ENCODE measurements at places on chromosomes 5 and 9. TPM values are rescaled to one million over a fixed set of nuclear protein-coding genes. Genes with fewer than 3 reads are reported as not detected.

STPG3 gene
- polyA plus RNA-seq = not detected

ANKRD20A1 gene
- not detected for polyA plus RNA-seq

TSLP gene
- 0.39 TPM for polyA plus RNA-seq

PLEKHG4B gene
- 0.50 TPM for polyA plus RNA-seq

DNA sequence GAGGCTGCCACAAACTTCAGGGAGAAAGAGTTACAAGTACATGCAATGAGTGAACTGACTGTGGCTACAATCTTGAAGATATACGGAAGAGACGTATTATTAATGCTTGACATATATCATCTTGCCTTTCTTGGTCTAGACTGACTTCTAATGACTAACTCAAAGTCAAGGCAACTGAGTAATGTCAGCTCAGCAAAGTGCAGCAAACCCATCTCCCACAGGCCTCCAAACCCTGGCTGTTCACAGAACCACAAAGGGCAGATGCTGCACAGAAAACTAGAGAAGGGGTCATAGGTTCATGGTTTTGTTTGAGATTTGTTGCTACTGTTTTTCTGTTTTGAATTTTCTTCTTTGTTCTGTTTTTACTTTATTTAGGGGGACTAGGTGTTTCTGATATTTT lies 21.0 kb downstream of the IL7R start:
- DNase-seq = no peak

- no peak for DNase-seq
Measured at GRCh38 chr9:124518116-124518515, 10.9 kb upstream of the NR5A1 start.

DNA sequence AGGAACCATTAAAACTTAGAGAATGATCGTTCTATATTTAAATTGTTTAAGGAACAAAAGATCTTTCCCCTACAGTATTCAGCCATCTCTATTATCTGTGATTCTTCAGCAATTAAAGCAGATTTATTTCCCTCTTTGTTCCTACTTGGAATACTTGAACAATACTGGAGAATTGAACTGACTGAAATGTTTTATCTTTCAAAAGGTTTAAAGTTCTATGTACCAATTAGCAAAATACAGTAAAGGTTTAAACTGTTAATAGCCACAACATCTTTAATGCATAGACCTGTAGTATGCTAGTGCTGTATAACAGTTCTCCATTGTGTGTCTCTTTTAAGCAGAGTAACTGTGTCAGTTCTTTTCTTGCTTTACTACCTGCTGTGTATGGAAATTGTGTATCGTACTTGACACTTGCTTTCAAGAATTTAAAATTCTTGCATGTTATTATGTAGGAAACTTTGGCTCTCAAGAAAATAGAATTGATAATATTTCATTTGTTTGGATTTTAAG lies 54.0 kb downstream of the NDUFS4 start:
- no peak for DNase-seq

DNA sequence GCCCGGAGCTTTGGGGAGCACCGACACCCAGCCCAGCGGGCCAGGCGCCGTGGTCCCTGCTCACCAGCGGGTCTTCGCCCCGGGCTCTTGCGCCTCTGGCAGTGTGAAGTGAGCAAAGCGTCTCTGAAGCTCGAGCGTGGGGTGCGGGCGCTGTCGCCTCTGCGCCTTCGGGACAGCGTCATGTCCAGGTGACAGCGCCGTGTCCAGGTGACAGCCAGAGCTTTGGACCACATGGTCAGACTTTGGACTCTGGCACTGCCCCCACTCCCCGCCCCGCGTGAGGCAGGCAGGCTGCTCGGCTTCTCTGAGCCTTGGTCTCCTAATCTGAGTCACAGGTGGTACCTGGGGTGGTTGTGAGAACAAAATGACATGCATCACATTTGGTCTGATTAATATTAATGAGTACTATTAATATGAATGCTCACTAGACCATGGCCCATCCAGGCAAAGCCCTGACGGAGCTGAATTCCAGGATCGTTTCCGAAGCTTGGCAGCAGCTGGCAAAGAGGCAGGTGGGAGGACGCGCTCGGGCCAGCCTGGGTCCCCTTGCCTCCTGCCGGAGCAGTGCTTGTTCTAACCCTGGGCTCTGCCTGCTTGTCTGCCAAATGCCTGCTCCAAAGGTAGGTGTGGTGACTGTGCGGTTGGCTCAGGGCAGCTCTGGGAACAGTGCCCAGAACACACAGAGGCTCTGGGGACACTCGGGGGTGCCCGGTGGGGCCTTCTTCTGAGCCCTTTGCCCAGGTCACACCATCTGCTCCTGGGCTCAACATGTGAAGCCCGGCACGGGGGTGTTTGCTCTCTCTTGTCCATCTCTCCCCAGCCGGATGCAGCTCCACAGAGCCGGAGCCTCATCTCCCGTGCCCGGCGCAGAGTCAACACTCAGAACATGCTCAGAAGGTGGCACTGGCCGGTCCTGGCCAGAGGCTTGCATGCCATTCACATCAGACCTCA lies 157.1 kb downstream of the OLFM1 start:
- no peak for DNase-seq

GRCh38 chr9:130192382-130192999 lies 20.3 kb downstream of the NCS1 start:
- no peak for DNase-seq

All from muscle of back (tissue), 13 donors.